Umbilical cord (tissue), 2 donors: ENCODE measurements at places on chromosomes 12 and 14. TPM values are rescaled to one million over a fixed set of nuclear protein-coding genes. Genes with fewer than 3 reads are reported as not detected.

PIWIL1 gene
- total RNA-seq, result 1.4 TPM

MMP17 gene
- not detected for total RNA-seq

AACS gene
- total RNA-seq, result 19.7 TPM

GRCh38 chr12:113512568-113512967 is 40.9 kb upstream of the LHX5 start:
- no peak for DNase-seq

DNA sequence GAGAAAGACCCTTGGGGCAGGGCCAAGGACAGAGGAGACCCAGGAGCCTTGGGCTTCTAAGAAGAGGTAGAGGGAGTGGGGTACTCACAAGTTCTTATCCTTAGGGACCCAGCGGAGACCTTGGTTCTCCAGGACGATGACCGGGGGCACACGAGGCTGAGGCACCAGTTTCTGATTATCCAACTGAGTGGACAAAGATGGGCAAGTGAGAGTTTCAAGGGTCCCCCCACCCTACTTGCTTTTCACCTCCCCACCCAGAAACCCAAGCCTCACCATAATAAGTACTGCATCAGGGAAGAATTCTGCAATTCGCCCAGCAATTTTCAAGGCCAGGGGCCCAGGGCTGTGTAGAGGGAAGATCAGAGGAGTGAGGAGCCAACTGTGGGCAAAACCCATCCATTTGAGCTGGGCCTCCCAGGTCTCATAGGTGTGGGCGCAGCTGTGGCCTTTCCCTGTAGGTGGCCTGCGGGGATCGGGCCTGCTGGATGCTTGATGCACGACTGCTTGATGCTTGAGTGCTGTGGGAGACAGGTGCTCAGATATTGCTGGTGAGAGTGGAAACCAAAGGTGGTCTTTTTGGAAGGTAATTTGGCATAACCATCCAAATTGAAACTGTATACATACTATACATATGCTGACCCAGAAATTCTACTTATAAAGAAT is 2.0 kb downstream of the EMC9 start:
- no peak for DNase-seq

FAM177A1 gene
- 68.1 TPM for total RNA-seq

- no peak for DNase-seq
These were observed 3.0 kb upstream of the HOXC13 start for GRCh38 chr12:53935383-53936341.

- DNase-seq, result no peak
These were observed 30.7 kb downstream of the GRIP1 start for GRCh38 chr12:66648033-66648735.

DNA sequence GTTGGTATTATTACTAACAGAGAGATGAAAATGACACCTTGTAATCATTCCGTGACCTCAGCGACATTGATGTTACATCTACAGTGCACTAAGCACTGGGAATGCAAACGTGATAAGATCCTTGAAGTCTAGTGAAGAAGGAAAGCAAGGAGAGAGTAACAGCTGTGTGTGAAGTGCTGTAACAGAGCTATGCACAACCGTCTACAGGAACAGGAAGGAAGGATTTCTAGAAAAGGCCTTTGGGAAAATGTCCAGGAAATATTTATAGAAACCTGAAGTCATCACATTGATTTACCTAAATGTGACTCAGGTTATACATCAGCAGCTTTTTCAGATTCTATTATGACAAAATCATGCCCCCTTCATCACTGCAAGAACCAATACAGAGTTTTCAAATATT is 304.2 kb upstream of the AMIGO2 start:
- DNase-seq, result peak; percentile 53

SLC10A1 gene
- 2.4 TPM for total RNA-seq

IFNG-AS1 gene
- total RNA-seq, result 3.9 TPM

- DNase-seq, result no peak
These were observed 1234.2 kb downstream of the BCL11B start for GRCh38 chr14:98037831-98038230.

DNA sequence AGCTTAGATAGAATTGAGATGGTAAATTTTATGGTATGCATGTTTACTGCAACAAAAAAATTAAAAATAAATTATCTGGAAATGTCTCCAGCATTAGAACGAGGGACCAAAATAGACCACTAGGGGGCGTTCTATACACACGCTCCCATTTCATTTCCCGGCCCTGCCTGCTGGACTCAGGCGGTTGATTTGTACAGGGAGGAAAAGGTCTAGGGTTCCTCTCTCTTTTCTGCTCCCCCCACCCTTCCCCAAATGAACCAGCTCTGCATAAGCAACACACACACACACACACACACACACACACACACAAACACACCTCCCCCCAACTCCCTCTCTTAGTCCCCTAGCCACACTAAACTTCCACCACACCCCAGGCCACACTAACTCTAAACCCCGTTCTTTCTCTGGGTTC is 7.8 kb upstream of the DTX1 start:
- DNase-seq, result peak; percentile 59

PPP4R4 gene
- 0.72 TPM for total RNA-seq

DNA sequence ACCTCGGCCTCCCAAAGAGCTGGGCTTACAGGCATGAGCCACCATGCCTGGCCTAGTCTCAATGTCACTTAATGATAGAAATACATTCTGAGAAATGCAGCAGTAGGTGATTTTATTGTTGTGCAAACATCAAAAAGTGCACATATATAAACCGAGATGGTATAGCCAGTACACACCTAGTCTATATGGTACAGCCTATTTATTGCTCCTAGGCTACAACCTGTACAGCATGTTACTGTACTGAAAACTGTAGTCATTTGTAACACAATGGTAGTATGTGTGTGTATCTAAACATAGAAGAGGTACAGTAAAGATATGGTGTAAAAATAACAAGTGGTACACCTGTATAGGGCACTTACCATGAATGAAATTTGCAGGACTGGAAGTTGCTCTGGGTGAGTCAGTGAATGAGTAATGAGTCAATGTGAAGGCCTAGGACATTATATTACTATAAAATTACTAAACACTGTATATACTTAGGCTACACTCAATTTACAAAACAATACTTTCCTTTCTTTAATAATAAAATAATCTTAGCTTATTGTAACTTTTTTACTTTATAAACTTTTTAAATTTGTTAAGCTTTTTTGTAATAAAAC is 166.7 kb upstream of the SYT1 start:
- no peak for DNase-seq

SRRM4 gene
- total RNA-seq, result 0.96 TPM

- DNase-seq, result peak; percentile 5
These were observed 88.3 kb downstream of the NPAS3 start for GRCh38 chr14:33026850-33027430.
